Effector memory CD4-positive, alpha-beta T cell (primary cell): ENCODE measurements at places on chromosomes 1 and 21.
A peak's percentile ranks its signal among the peaks of the same experiment; 100 is the strongest.

GRCh38 chr1:57311411-57311810 is 112.4 kb downstream of the DAB1 start:
- H3K27me3 ChIP-seq: no peaks in the 10 kb centered on the region
- no peak overlapping the region for H3K27ac ChIP-seq
- no peak for DNase-seq
- H3K36me3 ChIP-seq: no peaks in the 10 kb centered on the region
- H3K4me3 ChIP-seq: no peak overlapping the region

DNA sequence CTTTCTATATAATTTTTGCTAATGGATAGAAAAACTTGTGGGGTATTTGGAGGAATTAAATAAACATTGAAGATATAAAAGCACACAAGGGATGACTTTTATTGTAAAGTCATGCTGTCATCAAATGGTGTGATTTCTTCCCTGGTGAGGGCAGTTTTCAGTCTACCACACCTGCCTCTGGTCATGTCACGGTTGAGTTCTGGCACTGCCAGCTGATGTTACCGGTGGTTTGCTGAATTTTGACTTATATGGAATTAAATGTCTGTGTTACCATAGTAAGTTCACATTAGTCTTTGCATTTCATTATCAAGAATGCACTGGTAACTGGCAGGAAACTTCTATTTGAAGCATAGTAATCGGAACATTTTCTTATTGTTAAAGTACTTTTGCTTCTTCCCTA is 13.4 kb downstream of the S1PR1 start:
- H3K4me1 ChIP-seq: peaks cover 13% of the 10 kb centered on the region
- H3K27me3 ChIP-seq: no peaks in the 10 kb centered on the region
- no peak for DNase-seq
- no peak overlapping the region for H3K4me3 ChIP-seq
- H3K27ac ChIP-seq: no peak overlapping the region
- H3K36me3 ChIP-seq: no peaks in the 10 kb centered on the region

GRCh38 chr21:41589131-41589530 is 81.2 kb upstream of the TMPRSS2 start:
- H3K27me3 ChIP-seq: no peaks in the 10 kb centered on the region
- no peak for DNase-seq
- no peak overlapping the region for H3K27ac ChIP-seq
- no peaks in the 10 kb centered on the region for H3K4me1 ChIP-seq
- no peaks in the 10 kb centered on the region for H3K36me3 ChIP-seq
- no peak overlapping the region for H3K4me3 ChIP-seq

GRCh38 chr21:44838039-44838895 is 20.4 kb upstream of the SUMO3 start:
- H3K4me1 ChIP-seq: no peaks in the 10 kb centered on the region
- H3K4me3 ChIP-seq: no peak overlapping the region
- H3K27ac ChIP-seq: no peak overlapping the region
- no peak for DNase-seq
- no peaks in the 10 kb centered on the region for H3K27me3 ChIP-seq

DNA sequence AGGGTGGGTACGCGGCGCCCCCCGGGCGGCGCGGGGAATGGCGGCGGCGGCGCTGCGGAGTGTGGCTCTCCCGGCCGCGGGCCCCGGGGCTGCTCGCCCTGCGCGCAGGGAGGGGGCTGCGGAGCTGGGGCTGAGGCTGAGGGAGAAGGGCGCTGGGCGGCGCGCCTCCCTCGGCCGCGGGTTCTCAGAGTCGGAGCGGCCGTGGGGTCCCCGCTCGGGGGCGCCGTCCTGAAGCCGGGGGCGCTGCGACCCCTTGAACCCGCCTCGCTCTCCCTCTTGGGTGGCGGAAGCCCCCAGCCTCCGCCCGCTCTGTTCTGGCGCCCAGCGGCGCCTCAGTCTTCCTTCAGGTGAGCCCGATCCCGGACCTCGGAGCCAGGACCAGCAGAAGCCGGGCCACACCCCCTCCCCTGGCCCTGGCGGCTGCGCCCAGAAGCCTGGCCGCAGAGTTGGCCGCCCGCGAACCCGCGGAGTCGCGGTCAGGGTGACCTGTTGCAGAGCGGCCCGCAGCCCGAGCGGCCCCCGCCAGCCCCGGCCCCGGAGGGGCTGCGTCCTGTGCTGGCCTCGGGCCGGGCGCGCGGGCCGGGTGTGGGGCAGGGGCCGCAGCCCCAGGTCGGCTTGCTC is 532 bp downstream of the RALGPS2 start:
- H3K4me3 ChIP-seq: peak overlapping the region; percentile 78
- no peaks in the 10 kb centered on the region for H3K4me1 ChIP-seq
- H3K27ac ChIP-seq: peak overlapping the region; percentile 36
- no peaks in the 10 kb centered on the region for H3K36me3 ChIP-seq

- H3K4me3 ChIP-seq: no peak overlapping the region
- no peak overlapping the region for H3K27ac ChIP-seq
- H3K36me3 ChIP-seq: peaks cover 60% of the 10 kb centered on the region
- H3K4me1 ChIP-seq: no peaks in the 10 kb centered on the region
- no peak for DNase-seq
Observed at GRCh38 chr1:19232524-19232846, 18.8 kb downstream of the EMC1 start.

- no peak overlapping the region for H3K27ac ChIP-seq
- DNase-seq: no peak
- H3K4me1 ChIP-seq: no peaks in the 10 kb centered on the region
- H3K27me3 ChIP-seq: no peaks in the 10 kb centered on the region
- H3K36me3 ChIP-seq: no peaks in the 10 kb centered on the region
- no peak overlapping the region for H3K4me3 ChIP-seq
Observed at GRCh38 chr1:79741720-79742421, 735.3 kb upstream of the ADGRL4 start.

- H3K4me1 ChIP-seq: peaks cover 9% of the 10 kb centered on the region
- DNase-seq: no peak
- no peak overlapping the region for H3K4me3 ChIP-seq
- peaks cover 16% of the 10 kb centered on the region for H3K36me3 ChIP-seq
- H3K27me3 ChIP-seq: no peaks in the 10 kb centered on the region
- H3K27ac ChIP-seq: no peak overlapping the region
Observed at GRCh38 chr21:43950936-43951335, 61.2 kb upstream of the TRAPPC10 start.

DNA sequence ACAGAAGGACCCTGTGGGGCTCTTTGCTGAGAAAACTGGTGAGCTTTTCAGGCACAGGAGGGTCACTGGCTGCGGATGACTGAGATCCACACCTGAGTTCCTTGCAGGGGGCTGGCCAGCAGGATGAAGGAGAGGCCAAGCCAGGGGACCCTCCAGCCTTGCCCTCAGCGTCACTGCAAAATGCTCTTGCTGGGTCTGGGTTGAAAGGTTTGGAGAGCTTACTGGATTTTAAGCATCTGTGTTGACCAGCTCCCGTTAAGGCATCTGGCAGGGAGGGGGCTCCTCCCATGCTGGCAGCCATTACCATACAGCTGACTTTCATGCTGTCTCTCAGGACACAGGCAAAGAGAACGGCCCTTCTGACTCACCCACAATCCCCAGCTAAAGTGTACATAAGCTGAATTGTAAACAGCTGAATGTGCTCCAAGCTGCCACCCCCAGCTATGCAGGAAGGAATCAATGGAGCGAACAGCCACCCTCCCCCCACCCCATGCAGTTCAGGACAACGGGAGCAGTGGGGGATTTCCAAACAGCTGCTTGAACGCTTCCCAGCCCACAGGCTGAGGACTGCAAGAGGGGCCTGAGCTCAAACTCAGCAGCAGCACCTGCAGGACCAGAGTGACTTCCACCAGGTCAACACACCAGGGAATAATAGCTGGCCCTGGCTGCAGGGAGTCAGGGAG is 21.3 kb upstream of the A3GALT2 start:
- no peaks in the 10 kb centered on the region for H3K27me3 ChIP-seq
- H3K4me3 ChIP-seq: no peak overlapping the region
- no peak for DNase-seq

DNA sequence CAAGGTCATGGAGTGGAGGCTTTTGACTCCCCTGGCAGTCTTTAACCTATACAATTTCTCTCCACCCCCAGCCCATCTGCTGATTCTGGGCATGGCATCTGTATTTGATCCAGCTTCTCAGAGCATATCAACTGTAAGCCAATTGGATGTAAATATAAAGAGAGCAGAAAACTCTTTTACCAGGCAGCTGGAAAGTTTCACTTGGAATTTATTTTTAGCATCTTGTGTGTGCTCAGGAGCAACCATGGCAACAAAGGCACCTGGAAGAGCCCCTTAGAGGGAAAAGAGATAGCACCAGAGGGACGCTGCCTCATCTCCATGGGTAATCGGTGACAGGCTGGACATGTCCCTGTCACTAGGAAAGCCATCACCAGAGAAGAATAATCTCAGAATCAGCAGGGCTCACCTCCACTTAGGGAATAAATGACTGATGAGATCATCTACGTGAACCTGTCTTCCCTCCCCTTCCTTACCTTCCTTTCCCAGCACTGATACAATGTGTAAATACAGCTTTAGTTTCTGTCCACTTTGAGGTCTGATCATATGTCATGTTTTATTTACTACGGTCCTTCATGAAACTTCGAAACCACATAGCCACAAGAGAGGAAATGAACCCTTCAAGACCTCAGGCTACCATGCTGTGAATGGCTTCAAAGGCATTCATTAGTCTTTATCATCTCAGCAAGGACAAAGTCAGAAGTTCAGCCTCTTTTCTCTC is 25.3 kb upstream of the SIPA1L2 start:
- no peak for DNase-seq
- H3K27me3 ChIP-seq: no peaks in the 10 kb centered on the region
- no peaks in the 10 kb centered on the region for H3K36me3 ChIP-seq
- H3K4me3 ChIP-seq: no peak overlapping the region

DNA sequence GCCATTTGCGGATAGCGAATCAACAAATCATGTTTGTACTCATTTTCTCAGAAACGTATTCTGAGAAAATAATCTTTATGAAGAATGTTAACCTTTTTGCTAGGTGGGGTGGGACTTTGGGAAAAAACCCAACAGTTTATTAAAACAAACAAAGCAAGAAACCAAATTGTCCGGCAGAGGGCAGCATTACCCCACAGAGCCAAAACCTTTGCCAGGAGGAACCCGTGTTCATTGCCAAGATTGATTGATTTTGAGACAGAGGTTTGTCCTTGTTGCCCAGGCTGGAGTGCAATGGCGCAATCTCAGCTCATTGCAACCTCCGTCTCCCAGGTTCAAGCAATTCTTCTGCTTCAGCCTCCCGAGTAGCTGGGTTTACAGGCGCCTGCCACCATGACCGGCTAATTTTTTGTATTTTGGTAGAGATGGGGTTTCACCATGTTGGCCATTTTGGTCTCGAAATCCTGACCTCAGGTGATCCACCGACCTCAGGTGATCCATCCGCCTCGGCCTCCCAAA is 70.8 kb upstream of the RHOU start:
- no peaks in the 10 kb centered on the region for H3K4me1 ChIP-seq
- peak; percentile 57 for DNase-seq
- no peak overlapping the region for H3K4me3 ChIP-seq

- no peak overlapping the region for H3K4me3 ChIP-seq
- DNase-seq: no peak
- H3K36me3 ChIP-seq: no peaks in the 10 kb centered on the region
Observed at GRCh38 chr1:197307551-197307950, 39.5 kb downstream of the CRB1 start.

DNA sequence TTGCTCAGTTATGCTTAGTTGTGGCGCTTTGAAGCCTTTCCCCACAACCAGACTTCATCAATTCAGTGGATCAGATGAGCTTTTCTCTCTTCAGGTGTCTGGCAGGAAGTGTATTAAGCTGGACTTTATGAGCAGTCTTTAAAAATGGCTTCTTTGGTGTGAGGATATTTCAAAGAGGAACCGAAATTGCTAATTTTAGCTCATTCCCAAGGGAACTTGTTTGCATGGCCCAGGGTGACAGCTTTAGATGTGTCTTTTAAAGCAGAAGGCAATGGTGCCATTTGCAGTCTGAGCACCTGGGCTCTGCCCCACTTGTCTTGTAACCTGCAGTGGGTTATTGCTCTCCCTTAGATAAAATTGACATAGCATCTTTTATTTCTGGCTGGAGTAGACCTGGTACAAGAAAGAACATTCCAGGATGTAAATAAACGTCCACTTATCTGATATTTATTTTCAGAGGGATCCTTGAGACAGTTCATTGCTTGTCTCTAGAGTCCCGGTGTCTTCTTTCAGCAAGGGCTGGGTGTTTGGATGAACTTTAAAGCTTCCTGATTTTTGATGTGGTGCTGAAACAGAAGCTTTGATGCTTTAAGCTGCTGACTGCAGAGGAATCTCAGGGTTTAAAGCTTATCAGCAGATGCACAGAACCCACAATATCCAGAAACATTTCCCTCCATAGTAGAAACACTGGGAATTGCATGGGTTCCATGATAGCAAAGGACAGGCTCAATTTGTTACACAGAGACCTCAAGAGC is 241.7 kb downstream of the ADGRL2 start:
- no peaks in the 10 kb centered on the region for H3K36me3 ChIP-seq
- DNase-seq: no peak
- no peak overlapping the region for H3K4me3 ChIP-seq
- H3K4me1 ChIP-seq: no peaks in the 10 kb centered on the region
- H3K27me3 ChIP-seq: no peaks in the 10 kb centered on the region
- H3K27ac ChIP-seq: no peak overlapping the region

DNA sequence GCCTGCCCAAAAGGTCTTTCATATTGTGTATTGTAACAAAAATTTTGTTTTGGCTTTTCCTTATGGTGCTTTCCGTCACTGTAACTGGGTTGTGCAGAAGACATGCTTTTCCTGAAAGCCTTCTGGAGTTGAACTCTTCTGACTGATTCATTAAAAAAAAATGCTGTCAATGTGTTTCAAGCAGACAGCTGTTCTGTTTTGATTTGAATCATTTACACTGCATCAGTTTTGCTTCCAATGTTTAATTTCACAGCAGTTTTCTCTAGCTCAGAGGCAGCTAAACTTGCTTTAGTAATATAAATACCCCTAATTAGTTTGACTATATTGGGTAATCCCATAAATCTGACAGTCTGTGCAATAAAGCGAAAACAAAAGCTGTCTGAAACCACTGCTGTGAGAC is 7.9 kb downstream of the UTP11 start:
- no peak overlapping the region for H3K27ac ChIP-seq
- DNase-seq: no peak
- H3K4me3 ChIP-seq: no peak overlapping the region

GRCh38 chr1:214438530-214438929 is 112.9 kb downstream of the PTPN14 start:
- no peaks in the 10 kb centered on the region for H3K36me3 ChIP-seq
- H3K4me1 ChIP-seq: peaks cover 5% of the 10 kb centered on the region
- H3K27me3 ChIP-seq: no peaks in the 10 kb centered on the region
- no peak overlapping the region for H3K4me3 ChIP-seq

- no peak overlapping the region for H3K27ac ChIP-seq
- no peaks in the 10 kb centered on the region for H3K27me3 ChIP-seq
- DNase-seq: no peak
- H3K36me3 ChIP-seq: no peaks in the 10 kb centered on the region
- H3K4me1 ChIP-seq: no peaks in the 10 kb centered on the region
- H3K4me3 ChIP-seq: no peak overlapping the region
Observed at GRCh38 chr21:29638138-29638537, 301.7 kb downstream of the GRIK1 start.
